Activated T-helper 1 cell treated with Interleukin-2 at 50 U/mL for 16 hours (primary cell): ENCODE measurements at places on chromosomes 16 and 17.

GRCh38 chr17:38704606-38705522 lies at the start of gene MLLT6:
Gene MLLT6, plus strand, starts transcription at chr17:38705273. Its CDS starts 360 bp downstream, at chr17:38705633.
- peak; percentile 77 for DNase-seq

DNA sequence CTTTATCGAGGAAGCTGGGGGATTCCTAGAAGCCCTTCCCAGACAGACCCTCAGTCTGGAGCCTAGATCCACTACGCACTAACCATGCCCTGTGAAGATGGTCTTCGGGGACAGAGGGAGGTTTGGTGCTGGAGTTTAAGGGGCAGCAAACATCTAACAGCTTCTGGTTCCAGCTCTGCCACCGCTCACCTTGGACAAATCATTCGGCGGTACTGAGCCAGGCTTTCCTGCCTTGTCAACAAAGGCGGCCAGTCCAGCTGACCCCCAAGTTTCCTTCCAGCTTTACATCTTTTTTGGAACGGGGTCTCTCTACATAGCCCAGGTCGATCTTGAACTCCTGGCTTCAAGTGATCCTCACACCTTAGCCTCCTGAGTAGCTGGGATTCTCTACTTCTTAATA lies 369 bp upstream of the GJD3 start:
- DNase-seq = no peak

DNA sequence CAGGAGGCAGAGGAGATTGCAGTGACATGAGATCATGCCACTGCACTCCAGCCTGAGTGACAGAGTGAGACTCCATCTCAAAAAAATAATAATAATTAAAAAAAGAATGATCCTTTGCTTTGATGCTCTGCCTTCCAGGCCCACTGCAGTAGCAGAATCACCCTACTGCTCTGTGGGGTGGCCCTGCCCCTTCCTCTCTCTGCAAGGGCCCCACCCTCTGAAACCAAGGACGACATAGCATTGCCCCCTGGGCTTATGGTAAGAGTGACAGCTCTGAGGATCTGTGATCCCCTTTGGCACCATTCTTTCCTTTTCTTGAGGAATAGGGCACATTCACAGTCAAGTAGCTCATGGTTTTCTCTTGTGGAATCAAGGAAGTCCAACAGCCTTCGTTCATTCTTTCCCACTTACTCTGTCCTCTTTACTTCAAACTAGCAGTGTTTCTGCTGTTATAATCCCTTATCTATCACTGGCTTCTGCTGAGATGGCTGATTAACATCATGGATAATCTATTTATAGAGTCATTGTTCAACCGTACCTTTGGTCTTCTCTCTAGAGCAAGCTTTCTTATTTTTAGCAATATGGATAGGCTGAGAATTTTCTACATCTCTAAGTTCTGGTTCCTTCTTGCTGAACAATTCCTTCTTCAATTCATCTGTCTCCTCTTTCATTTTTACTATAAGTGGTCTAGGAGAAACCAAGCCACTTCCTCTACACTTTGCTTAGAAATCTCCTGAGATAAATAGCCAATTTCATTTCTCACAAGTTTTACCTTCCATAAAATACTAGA lies 14.1 kb downstream of the RAD51C start:
- no peak for DNase-seq

GRCh38 chr16:89084814-89085612 lies 8.6 kb upstream of the ACSF3 start:
- DNase-seq = no peak

- no peak for DNase-seq
Observed at GRCh38 chr17:5203178-5203907, 11.7 kb upstream of the ZNF594 start.

DNA sequence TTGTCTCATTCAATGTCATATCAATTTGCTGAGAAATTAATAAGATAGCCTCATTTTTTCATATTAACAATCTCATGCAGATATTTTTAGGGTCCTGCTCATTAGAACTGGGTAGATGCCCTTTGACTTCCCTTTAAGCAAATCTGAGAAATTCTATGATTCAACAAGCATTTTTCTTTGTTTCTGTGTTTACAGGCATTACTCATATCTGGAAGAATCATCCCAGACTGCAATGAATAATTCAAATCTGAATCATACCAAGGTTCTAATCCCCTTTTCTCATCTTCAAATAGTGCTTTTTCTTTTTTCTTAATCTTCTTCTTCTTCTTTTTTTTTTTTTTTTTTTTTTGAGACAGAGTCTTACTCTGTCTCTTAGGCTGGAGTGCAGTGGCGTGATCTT lies 69.2 kb upstream of the KIFC3 start:
- DNase-seq = no peak

DNA sequence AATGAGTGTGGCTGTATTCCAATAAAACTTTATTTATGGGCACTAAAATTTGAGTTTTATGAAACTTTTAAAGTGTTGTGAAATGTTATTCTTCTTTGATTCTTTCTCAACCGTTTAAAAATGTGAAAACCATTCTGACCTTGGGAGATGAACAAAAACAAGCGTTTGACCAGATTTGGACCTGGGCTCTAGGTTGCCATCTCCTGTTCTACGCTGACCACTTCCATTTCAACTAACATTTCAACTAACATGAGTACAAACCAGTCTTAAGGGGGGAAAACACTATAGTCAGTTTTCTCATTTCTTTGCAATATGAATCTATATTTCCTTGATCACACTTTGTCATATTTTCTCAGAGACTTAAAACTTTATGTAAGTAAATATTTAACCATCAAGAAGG lies 118.4 kb upstream of the IRX5 start:
- DNase-seq = no peak

DNA sequence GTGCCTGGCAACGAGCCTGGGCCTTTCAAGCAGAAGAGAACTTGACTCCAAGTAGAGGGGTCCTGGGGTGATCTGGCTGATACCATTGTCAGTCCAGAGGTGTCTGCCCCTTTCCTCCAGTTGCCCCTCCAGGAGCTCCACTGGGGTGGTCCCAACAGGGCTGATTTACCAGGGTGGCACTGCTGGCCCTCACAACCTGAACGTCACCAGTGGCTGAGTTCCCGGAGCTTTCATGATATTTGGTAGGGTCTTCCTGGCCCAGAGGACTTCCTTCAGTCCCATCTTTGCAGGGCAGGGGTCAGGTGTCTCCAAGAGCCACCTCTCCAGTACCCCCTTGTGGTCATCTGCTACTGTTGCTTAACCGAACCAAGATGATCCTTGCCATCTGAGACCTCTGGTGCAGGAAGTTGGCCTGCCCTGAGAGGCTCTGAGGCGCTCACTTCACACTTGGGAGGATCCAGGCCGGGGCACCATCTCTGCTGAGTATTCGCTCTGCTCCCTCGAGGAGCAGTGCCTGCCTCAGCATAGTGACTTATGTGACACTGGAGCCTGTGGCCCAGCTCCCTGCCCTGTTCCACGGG lies 3.5 kb downstream of the LIMD2 start:
- no peak for DNase-seq

GRCh38 chr17:50697663-50698272 lies 9.9 kb downstream of the ANKRD40 start:
- DNase-seq = no peak

DNA sequence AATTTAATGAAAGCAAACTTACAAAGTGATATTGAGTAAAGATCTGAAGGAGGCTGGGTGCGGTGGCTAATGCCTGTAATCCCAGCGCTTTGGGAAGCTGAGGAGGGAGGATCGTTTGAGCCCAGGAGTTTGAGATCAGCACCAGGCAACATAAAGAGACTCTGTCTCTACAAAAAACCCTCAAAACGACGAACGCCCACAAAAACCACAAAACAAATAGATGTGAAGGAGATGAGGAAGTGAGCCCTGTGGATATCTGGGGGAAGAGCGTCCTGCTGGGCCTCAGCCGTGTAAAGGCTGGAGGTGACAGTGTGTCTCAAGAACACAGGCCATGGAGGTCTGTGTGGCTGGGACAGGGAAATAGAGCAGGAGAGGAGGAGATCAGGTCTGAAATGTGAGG lies 68.8 kb downstream of the ITFG1 start:
- DNase-seq = no peak

DNA sequence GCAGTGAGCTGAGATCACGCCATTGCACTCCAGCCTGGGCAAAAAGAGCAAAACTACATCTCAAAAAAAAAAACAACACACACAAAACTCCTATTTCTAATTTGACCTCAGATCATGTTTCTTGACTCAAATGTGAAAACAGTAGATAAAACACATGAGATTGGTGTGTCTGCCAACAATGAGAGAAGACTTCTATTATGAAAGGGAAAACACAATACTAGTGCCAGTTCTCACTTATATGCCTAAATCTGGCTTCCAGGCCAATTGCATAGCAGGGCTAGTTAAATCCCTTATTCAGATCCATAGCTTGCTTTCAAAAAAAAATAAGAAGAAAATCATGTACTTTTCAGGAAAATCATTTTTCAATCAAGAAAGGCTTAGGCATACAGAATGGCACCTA lies 39.4 kb downstream of the AP1G1 start:
- no peak for DNase-seq

DNA sequence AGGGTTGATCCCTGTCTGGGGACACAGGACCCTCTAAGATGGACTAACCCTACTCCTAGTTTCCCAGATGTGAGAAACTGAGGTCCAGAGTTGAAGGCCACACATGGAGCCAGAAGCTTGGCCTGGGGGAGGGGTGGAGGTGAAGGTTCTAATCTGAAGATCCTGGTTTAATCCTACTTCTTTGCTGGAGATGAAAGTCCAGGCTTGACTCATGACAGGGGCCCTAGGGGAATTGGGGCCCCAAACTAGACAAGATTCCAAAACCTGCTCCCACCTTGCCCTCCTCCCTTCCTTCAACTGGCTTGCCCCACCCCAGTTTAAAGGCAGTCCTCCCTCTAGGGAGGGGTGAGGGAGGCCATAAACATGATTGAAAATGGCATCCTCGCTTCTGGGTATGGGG lies 21.6 kb downstream of the IGF2BP1 start:
- no peak for DNase-seq

DNA sequence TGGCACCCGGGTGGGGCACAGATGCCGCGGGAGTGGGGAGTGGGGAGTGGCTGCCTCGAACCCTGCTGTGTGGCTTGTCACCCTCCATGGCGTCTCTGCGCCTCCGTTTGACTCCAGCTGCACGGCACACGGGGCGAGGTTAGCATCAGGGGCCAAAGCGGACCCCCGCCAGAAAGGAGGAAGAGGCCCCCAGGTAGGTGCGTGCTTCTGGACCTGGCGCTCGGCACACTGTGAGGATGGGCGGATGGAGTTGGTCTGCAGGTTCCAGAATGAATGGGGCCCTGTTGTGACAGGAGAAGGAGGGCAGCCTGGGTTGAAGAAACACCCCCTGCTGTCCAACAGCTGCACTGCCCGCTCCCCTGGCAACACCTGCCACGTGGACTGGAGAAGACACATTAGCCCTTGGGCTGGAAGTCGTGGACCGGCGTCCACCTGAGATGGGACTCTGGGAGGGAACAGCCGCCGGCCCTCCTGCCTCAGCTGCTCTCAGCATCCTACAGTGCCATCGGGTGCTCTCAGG lies 9.4 kb upstream of the FASN start:
- no peak for DNase-seq

DNA sequence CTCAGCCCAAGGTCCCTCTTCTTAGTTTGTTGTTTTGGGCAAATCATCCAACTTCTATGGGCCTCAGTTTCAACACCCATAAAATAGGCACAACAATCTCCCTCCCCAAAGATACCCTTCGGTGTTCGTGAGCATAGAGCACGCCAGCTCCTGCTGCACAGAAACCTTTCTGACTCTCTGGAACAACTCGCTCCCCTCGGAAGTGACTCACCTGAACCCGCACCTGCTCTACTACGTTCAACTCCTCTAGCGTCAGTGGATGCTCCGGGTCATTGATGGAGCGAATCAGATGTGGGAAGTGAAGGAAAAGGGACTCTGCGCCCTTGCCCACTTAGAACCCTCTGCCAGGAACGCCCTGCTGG lies 445 bp downstream of the CIAO2B start:
- DNase-seq = no peak

DNA sequence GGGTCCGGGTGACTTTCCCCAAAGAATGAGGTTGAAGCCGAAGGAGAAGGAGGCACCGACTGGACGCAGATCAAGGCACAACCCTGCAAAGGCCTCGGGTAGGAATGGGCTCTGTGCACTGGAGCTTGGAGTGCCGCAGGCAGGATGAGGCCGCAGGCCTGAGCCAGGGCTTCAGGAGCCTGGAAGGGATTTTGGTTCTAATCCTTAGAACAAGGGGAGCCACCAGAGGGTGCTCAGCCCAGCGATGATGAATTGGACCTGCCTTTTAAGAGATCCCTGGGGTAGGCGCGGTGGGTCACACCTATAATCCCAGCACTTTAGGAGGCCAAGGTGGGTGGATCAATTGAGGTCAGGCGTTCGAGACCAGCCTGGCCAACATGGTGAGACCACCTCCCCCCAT lies 8.1 kb downstream of the CIBAR2 start:
- DNase-seq = no peak

- DNase-seq = no peak
Observed at GRCh38 chr16:72673118-72673517, 374.8 kb downstream of the ZFHX3 start.

DNA sequence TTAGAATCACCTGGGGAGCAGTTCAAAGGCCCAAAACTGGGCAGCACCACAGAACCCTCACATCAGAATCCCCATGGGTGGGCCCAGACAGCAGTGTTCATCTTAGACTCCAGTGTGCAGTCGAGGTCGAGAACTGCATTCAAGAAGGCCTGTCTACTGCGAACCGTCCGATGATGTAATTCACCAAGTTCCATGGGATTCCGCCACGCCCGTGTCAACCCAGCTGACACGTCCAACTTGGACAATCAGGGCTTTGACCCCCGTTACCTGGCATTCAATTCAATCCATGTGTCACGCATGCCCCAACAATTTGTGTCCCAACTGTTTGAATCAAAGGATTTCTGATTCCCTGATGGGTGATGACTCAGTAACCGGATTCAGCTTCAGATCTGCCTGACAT lies 9.2 kb downstream of the HSBP1 start:
- no peak for DNase-seq

DNA sequence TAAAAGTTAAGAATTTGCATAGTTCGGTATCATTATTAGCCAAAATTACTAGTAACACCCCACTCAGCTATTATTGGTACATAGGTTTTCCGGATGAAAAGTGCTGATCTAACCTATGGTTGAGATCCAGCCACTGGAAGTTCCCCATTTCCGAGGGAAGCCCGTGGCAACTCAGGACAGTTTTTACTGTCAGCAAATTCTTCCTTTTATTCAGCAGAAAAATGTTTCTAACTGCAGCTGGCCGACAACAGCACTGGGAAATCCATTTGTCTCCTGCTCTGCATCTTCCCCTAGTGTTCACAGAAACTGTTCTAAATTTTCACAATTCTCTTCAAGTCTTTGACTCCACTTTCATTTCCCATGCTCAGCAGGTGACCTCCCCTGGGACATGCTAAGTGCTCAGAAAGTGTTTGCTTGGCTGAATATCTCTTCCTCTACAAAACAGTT lies 15.5 kb upstream of the MMD start:
- no peak for DNase-seq

DNA sequence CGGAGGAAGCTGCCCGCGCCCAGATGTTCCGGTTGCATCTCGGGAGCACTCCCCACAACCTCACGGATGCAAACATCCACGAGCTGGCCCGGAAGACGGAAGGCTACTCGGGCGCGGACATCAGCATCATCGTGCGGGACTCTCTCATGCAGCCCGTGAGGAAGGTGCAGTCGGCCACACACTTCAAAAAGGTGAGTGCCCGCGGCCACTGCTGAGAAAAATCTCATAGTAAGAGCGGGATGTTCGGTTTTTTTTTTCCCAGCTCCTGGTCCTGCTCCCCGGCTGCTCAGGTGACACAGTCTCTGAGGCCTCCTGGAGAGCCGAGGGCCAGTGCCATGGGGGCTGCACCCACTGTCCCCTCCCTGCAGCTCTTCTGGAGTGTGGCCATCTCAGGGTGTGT lies 9.3 kb downstream of the PDF start:
- no peak for DNase-seq

GRCh38 chr17:72976971-72977770 lies 115.3 kb downstream of the SLC39A11 start:
- DNase-seq = no peak
